ENCODE measurements at places on chromosomes 4 and X.
A peak's percentile ranks its signal among the peaks of the same experiment; 100 is the strongest.

- DNase-seq = peak; percentile 46
These were observed 557 bp upstream of the USP38 start for GRCh38 chr4:143184217-143184502.

DNA sequence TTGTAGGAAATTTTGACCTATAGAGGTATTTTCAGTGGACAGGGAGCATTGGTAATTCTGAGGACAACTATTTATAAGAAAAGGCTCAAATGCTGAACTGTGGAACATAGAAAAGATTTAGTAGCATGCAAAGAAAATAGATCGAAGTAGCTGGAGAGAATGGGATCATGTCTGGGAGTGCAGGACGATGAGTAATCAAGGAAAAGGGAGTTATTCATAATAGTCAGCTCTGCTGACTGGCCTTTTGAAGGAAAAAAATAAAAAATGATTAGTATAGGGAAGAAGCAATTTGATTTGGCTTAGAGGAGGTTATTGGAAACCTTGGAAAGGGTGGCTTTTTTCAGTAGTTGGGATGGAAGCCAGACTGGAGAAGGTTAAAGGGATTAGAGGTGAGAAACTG lies 22.9 kb upstream of the ANK2 start:
- DNase-seq = no peak

DNA sequence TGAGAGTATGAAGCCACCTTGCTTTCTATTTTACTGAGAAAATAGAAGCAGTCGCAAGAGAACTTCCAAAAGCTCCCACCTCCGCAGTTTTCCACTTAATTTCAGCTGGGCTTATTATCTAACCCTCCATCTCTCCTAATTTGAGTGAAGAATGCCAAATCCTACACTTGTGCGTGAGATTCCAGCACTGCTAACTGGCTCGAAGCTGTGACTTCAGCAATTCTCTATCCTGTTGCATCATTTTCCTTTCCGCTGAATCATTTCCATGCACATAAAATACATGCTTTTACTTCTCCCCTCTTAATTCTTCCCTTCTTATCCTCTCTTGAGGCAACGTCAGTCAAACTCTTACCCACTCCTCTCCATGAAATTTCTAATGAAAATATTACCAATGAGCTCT lies 189.5 kb downstream of the GASK1B start:
- no peak for DNase-seq

DNA sequence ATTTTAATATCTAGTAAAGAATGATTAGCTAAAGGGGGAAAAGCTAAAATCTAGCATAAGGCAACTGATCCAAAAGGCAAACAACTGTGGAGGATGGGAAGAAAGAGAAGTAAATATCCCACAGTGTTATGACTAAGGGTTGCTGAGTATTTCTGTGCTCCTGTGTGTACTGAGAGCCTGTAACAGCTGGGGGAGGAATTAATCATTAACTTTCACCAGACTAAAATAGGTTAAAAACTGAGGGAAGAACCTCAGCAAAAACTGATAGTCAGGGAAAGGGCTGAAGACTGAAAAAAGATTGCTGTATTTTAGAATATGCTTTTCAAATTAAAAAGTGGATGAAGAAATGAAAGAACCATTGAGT lies 365.9 kb downstream of the CXXC4 start:
- no peak for DNase-seq

DNA sequence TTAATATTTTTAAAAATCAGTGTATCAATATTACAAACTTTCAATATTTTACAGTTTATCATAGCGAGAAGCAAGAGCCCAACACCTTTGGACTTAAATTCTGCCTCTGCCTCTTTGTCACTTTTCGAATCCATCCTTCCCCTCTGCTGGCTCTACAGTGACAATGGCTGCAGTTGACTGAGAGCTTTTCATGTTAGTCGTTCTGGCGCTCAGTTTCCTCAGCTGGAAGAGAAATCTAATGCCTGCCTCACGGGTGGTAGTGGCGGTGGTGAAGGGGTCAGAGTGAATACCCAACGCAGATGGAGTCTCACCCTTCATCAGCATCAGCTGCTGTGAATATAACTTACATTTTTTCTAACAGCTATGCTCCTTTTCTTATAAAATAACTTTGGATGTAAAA lies 144.8 kb downstream of the NWD2 start:
- no peak for DNase-seq

DNA sequence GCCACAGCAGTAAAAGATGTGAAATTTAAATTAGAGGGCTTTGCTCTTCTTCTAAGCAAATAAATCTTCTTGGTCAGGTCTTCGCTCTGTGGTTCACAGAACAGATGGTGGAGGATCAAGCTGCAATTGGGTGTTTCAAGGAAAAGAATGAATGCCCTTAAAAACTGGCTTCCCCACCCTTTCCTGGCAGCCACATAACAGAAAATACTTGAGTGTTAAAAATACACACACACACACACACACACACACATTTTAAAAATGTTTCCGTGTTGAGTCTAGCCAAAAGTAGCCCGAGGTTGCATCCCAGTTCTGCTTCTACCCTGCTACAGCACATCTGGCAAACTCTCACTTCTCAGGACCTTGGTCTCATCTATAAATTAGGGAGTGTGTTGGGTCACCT lies 56.7 kb upstream of the FGFBP2 start:
- no peak for DNase-seq

- DNase-seq = no peak
These were observed 3.0 kb upstream of the ATP1B4 start for GRCh38 chrX:120358737-120359456.

- no peak for DNase-seq
These were observed 389.3 kb upstream of the EPHA5 start for GRCh38 chr4:66059556-66059955.

DNA sequence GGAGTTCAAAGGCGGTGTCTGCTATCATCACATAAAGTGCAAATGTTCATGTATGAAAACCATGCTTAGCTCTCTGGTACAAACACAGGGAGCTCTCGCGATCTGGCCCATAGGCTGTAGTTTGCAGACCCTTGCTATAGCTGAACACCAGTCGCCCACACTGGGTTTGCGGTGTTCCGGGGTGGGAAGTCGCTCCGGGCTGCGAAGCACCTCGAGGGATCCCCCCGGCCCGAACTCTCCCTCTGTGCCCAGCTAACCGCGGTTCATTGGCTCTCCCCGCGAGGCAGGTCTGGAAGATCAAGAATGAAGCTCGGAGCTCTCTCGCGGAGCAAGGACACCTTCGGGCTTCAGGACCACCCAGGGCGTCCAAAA lies 341 bp upstream of the PRPS2 start:
- DNase-seq = no peak

GRCh38 chr4:16204505-16204904 lies 21.8 kb downstream of the TAPT1 start:
- DNase-seq = no peak

DNA sequence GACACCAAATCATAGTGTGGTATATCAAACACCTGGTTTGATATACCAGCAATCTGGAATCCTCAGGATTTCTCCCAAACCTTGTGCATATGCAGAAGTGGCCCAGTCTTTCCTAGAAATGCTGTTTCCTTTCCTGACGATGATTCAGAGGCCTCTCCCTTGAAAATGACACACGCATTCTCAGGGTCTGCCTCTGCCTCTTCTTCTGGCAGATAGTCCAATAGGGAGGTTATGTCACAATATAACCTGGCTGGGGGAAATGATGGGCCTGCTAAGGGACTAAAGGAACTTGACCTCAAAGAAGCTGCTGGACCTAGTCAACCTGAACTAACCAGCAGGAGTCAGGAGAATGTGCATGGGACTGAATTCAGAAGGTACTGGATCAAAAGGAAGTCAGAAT lies 435.2 kb downstream of the IDS start:
- no peak for DNase-seq

GRCh38 chr4:174262624-174263444 lies 20.6 kb downstream of the FBXO8 start:
- no peak for DNase-seq

GRCh38 chr4:122614621-122615020 lies 6.2 kb downstream of the IL21 start:
- no peak for DNase-seq

DNA sequence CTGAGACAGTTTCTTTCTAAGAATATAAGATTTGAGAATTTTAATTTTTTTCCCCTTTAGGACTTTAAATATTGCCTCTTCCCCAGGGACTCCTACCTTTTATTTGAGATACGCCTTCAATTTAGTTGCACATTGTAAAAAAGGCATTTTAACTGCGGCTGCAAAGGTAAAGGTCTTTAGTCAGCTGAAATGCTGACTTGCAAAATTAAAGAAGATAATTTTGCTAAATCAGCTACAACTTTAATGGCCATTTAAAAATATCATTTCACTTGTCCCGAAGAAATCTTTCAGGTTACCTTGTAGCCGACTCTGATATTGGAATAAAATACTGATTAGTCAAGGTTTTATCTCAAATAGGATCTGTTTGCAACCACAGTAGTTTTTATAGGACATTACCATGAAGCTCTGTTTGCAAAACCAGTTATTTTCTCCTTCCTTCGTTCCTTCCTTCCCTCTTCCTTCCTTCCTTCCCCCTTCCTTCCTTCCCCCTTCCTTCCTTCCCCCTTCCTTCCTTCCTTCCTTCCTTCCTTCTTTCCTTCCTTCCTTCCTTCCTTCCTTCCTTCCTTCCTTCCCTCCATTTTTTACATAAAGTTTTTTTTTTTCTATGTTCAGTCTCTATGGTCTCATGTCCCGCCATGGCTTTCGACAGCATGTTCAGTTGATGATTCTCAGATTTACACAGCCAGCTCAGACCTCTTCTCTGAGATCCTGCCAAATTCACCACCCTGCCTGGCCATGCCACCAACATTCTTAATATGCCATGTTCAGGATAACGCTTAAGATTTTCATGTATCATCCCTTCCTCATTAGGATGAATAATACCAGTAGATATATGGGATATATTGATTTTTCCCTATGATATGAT lies 405.4 kb upstream of the PRKX start:
- no peak for DNase-seq

DNA sequence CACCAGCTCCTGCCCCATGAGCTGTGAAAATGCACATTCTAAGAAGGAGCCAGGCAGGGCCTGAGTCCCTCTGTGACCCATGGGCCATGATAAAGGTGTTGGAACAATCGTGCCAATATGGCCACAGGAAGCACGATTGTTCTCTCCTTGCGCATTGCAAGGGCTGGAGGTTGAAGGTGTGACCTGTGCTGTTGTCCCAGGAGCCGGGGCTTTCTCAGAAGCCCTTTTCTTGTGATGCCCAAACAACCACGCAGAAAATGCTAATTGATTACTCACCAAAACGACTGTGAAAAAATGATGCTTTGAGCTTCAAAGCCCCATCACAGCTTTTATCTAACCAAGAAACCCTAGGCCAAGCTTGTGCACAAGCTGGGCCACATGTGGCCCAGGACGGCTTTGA lies 33.8 kb downstream of the USP11 start:
- no peak for DNase-seq

DNA sequence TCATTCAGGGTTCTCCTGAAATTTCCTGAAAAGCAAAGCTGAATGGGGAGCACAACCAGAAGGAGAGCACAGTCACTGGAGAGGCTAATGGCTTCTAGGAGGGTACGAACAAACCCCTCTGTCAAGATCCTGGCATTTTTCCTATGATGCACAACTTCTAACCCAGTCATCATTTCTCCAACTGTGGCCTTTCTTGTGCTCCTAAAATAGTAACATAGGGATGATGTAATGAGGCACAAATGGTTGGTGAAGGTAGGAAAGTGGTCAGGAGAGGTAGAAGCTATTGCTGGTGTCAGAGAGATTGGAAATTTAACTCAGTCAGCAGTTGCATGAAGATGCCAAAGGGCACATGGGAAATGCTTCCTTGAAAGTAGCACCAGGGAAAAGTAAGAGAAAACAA lies 52.7 kb downstream of the SLC10A7 start:
- no peak for DNase-seq

DNA sequence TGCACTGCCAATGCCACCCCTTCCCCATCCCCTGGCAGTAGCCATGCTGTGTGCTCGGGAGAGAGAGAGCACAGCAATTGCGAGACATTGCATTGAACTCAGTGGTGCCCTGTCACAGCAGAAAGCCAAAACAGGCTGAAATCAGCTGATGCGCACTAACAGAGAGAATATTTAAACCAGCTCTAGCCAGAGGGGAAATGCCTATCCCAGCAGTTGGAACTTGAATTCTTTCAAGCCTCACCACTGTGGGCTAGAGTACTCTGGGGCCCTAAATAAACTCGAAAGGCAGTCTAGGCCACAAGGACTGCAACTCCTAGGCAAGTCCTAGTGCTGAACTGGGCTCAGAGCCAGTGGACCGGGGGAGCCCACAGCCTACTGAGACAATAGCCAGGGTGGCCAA lies 17.7 kb upstream of the RP2 start:
- DNase-seq = no peak

DNA sequence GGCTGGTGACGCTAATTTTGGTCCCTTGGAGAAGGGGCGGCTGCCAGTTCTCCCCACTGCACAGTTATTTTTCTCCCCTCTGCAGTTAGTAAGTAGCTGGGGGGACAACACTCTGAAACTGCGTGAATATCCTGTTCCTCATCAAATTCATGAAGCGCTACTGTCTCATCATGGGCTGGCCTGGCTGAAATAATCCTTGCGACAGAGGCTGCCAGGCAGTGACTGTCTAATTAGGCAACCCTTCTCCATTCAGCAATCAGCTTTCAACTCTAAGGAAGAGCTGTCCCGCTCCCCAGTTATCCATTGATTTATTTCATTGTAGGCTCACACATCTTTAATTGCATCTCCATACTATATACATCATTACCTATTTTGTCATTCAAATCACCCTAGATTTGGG lies 8.2 kb downstream of the SH3TC1 start:
- DNase-seq = no peak

DNA sequence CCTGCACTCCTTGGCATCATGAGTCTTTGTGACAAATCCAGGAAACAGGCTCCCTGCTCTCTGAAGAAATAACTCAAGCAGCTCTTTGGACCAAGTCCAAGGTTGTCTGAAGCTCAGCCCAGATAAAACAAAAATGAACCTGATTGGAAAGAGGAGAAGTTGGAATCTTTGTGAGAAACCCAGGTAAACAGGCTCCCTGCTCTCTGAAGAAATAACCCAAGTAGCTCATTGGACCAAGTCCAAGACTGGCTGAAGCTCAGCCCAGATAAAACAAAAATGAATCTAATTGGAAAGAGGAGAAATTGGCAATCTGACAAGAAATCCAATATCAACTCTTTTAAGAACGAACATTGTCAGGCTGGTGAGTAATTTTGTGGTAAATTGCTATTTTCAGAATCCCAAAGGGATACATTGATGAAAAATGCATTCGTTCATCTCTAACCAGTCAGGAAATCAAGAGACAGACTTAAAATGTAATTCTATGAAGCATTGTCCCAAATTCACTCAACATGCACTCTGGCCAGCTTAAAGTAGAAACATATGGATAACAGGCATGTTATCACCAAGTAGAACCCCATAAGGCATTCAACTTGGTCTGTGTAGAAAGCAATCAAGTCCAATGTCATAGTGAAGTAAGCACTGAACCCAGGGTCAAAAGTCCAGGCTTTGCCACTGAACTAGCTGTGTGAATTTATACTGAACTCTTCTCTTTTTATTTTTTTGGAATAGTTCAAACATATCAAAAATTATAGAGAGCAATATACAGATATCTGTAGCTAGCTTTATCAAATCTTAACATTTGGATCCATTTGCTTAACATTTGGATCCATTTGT lies 16.8 kb upstream of the NFXL1 start:
- DNase-seq = no peak

- no peak for DNase-seq
These were observed 9.9 kb downstream of the APBB2 start for GRCh38 chr4:41204400-41204978.
